Heart left ventricle (tissue), 16 donors: ENCODE measurements at places on chromosomes 16 and 17. TPM values are rescaled to one million over a fixed set of nuclear protein-coding genes. Genes with fewer than 3 reads are reported as not detected.

The ERN1 gene
- total RNA-seq = 10.4 TPM

The TCF25 gene
- total RNA-seq = 115 TPM

- DNase-seq = no peak
Measured at GRCh38 chr16:1079786-1080525, 7.4 kb downstream of the SSTR5 start.

DNA sequence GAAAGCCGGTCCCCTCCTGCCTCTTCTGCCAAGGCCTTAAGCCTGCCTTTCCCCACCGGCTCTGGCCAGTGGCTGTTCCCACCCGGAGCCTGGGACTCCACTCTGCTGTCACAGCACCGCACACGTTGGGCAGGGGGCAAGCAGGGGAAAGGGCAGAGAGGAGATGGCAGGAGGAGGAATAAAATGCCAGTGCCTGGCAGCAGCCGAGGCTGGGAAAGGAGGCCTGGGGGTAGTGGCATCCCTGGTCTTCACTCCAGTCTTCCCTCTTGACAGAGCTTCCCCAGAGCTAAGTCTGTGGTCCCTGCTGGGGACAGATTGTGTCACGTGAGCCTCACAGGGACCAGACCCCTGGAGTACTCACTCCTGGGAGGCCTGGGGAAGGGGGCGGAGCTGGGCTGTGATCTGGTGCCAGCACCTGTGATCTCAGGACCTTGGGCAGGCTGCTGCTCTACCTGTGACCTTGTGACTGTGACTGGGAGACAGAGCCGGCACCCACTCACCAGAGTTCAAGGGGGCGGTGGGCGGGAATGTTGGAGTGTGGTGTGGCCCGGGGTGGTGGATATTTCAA lies 97.2 kb upstream of the GSE1 start:
- no peak for DNase-seq

The SDR42E1 gene
- total RNA-seq = 0.79 TPM

The ATP2C2 gene
- total RNA-seq = not detected

DNA sequence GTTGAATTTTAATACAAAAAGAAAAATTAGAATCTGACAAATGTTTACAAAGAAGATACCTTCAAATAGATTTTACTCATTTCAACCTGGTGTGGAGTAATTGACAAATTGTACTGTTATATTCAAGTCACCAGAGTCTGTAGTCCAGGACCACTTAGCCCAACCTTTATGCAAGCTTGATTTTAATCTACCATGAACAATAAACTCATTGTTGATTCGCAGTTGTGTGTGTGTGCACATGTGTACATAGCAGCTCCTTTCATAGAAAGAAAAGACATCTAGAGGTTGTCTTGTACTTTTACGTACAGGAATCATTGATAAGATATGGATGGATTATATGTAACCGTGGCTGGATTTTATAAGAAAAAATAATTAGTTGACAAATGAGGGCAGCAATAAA lies 20.7 kb upstream of the LRRC37A start:
- DNase-seq = no peak

- no peak for DNase-seq
Measured at GRCh38 chr17:39938140-39938869, 10.8 kb downstream of the LRRC3C start.

DNA sequence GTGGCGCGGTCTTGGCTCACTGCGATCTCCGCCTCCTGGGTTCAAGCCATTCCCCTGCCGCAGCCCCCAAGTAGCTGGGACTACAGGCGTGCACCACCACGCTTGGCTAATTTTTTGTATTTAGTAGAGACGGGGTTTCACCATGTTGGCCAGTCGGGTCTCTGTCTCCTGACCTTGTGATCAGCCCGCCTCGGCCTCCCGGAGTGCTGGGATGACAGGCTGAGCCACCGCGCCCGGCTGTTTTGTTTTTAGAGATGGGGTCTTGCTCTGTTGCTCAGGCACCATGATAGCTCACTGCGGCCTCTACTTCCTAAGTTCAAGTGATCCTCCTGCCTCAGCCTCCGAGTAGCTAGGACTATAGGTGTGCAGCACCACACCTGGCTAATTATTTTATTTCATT lies 27.2 kb downstream of the ZNF750 start:
- DNase-seq = no peak

- no peak for DNase-seq
Measured at GRCh38 chr16:57483725-57484514, 2.4 kb downstream of the DOK4 start.

The KRTAP2-2 gene
- total RNA-seq = not detected

DNA sequence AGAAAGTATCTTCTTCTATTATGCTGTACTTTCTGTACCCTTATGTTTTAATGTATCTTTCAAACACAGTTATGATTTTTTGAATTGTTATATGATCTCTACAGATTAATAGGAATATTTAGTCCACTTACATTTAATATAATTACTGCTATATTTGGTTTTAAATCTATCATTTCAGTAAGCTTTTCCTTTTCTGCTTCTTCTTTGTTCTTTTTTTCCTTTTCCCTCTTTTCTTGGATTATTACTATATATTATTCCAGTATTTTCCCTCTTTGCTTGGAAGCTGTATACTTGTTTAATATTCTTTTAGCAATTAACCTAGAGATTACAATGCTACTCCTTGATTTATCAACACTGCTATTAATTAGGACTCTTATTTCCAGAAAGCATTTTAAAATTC lies 13.5 kb downstream of the TLE7 start:
- DNase-seq = no peak

- no peak for DNase-seq
Measured at GRCh38 chr17:80743181-80743771, 198.6 kb downstream of the RPTOR start.

- no peak for DNase-seq
Measured at GRCh38 chr17:74241431-74241830, 28.1 kb downstream of the TTYH2 start.

GRCh38 chr17:74357466-74357809 lies 4.2 kb downstream of the BTBD17 start:
- no peak for DNase-seq

The HLF gene
- 18.7 TPM for total RNA-seq

DNA sequence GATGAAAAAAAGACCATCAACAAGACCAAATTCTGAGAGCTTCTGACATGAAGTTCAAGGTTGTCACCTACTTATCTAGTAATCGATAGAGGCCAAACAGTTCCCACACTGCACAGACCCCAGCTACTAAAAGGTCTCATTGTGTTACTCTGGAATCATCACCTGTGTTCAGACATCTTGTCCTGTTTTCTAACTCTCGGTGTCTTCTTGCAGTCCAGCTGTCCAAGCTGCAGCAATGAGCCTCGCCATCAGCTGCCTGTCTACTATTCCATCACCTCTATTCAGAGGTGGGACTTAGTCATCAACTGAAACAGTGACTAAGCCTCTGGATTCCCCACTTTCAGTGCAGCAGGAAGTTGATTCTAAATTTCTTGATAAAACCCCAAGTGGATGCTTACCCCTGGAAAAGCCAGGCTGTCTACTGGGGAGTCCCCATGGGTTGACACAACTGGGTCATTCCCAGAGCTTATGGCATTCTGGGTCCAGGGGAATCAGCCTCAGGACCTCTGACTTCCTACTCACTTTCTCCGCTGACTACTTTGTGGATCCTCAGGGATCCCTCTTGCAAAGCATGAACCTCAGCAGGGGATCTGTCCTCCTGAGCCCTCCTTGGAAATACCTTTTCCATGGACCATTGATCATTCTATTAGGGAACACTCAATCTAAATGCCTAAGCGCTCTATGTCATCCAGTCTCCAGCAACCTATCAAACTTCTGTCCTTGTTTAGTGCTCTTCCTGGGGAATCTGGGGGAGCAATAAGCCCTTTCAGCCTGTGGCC lies 46.5 kb downstream of the HNF1B start:
- no peak for DNase-seq

- peak; percentile 53 for DNase-seq
Measured at GRCh38 chr17:55845385-55845784, 94.5 kb downstream of the PCTP start.

DNA sequence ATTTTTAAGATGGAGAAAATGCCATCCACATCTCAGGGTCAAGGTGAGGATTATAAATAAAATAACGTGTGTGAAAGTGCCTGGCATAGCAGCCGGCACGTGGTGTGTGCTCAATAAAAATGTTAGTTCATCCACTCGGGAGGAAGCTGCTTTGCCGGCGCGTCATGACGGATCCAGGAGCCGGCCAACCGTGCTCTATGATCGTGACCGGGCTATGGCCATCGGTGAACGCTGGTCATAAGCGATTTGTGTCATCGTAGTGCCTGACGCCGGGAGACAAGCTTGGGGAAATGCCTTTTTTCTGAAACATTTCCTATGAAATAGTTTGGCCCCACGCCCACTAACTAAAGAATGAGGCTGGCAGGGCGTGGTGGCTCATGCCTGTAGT lies 74.0 kb downstream of the CMC2 start:
- DNase-seq = peak; percentile 62

- DNase-seq = no peak
Measured at GRCh38 chr16:68306633-68307032, 4.1 kb downstream of the SLC7A6OS start.

DNA sequence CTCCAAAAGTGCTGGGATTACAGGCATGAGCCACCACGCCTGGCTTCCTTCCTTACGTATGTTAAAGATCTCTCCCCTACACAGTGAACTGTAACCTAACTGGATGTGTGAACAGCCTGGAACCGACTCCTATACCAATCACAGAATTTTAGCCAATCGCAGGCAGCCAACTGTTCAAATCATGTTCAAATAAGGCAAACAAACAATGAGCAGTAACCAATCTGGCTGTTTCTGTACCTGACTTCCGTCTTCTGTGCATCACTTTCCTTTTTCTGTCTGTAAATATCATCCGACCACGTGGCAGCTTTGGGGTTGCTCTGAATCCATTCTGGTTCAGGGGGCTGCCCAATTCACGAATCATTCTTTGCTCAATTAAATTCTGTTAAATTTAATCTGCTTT lies 27.5 kb downstream of the TEKT5 start:
- DNase-seq = no peak

GRCh38 chr16:64826374-64826773 lies 295.5 kb downstream of the CDH11 start:
- no peak for DNase-seq

The TUBD1 gene
- total RNA-seq = 6.3 TPM

- DNase-seq = no peak
Measured at GRCh38 chr16:48498769-48499631, 111.0 kb downstream of the N4BP1 start.

The ADAD2 gene
- 1.0 TPM for total RNA-seq

GRCh38 chr17:13557077-13557476 lies 44.7 kb downstream of the HS3ST3A1 start:
- no peak for DNase-seq

- peak; percentile 81 for DNase-seq
Measured at GRCh38 chr16:21265104-21265837, 12.8 kb downstream of the CRYM start.
